ENCODE measurements at places on chromosomes 5 and 9.

DNA sequence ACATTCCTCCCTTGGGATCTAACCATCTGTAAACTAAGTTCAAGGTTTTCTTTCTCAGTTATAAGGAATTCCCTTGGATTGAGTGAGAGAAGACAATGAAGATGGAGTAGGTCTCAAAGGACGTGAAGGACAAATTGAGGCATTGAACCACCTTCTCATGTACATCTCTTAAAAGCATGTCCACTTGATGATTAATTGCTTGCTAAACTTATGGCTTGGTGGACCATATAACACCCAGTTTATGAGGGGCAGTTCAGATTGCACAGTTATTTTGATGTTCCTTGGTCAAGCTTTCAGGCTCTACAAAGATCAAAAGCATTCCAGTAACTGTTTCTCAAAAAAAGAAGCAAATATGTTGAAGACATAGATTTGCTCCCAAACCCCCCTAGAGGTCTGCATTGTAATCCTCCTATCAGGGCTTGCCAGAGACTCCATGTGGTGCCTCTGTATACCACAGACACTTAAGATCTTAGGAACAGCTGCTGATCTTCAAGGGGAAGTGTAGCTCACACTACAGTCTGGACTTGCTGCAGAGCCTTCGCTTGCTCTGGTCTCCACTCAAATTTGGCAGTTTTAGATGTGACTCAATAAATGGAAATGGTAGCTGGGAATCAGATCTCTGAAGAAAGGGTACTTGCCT lies 56.9 kb upstream of the ALDH1A1 start:
- DNase-seq = no peak

GRCh38 chr5:103461243-103461642 lies 101.3 kb downstream of the NUDT12 start:
- no peak for DNase-seq

- no peak for DNase-seq
These were observed 202.9 kb downstream of the NR2F1-AS1 start for GRCh38 chr5:93378073-93378472.

DNA sequence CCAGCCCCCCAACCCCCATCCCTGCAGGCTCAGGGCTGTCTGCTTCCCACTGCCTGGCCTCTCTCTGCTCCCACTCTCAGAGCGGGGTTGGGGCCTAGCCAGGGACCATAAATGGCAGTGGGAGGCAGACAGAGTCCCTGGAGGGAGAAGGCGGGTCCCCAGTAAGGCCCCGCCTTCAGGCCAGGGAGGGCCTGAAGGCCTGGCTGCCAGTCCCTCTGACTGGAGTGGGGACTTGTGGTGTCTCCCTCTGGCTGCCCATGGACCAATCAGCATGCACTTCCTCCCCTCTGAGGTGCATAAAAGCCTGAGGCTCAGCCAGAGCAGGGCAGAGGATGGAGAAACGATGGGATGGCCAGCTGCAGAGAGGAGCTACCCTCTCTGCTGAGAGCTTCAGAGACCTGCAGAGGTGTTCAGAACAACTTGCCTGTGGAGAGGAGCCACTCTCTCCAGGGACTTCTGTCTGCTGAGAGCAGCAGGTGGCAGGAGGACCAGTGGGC lies 2.7 kb upstream of the BTNL9 start:
- DNase-seq = no peak

DNA sequence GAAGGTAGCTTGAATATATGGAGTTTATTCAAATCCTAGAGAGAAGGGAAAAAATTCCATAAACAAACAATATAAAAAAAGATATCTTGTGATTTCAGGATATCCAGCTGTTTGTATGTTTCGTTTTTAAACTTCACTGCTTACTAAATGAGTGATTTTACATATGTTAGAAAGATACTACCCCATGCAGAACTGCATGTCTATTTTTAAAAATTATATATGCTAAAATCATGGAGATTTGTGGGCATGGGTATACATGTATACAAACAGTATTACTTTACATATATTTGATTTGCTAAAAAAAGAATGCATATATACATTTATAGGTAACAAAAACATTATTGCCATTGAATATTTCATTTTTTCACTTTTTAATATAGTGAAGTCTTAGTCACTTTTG lies 178.3 kb downstream of the KDM4C start:
- no peak for DNase-seq

DNA sequence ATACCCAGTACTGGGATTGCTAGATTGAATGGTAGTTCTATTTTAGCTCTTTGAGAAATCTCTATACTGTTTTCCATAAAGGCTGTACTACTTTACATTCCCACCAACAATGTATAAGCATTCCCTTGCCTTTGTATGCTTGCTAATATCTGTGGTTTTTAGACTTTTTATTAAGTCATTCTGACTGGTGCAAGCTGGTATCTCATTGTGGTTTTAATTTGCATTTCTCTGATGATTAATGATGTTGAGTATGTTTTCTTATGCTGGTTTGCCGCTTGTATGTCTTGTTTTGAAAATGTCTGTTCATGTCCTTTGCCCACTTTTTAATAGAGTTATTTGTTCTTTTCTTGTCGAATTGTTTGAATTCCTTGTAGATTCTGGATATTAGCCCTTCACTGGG lies 512.7 kb upstream of the PAPPA start:
- no peak for DNase-seq

GRCh38 chr9:113137196-113138168 lies 13.3 kb upstream of the SLC31A2 start:
- DNase-seq = no peak

GRCh38 chr9:20670395-20670794 lies 13.7 kb upstream of the FOCAD start:
- no peak for DNase-seq

DNA sequence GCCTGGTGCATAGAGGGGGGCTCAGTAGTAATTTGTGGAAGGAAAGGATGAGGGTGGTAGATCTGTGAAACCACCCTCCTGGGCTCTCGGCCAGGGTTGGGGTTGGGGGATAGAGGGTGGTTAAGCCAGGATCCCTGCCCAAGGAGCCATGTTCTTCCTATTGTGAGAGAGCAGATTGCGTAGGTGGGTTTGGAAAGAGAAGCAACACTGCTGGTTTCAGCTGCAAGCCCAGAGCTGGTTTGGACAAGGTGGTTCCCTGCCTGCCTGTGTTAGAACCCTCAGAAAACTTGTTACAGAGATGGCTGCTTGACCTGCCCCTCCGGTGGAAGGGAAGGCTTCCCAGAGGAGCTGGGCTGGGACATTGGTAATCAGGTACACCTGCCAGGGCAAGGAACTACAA lies 131.2 kb upstream of the HAND1 start:
- DNase-seq = no peak

- DNase-seq = no peak
These were observed 292.5 kb downstream of the PARP8 start for GRCh38 chr5:50958852-50959457.

- DNase-seq = no peak
These were observed 607.9 kb upstream of the TLE4 start for GRCh38 chr9:78963911-78964310.

- DNase-seq = no peak
These were observed 16.0 kb downstream of the ZNF462 start for GRCh38 chr9:106878934-106879333.

- no peak for DNase-seq
These were observed 479.8 kb downstream of the DIRAS2 start for GRCh38 chr9:90162819-90163218.

- no peak for DNase-seq
These were observed 182.2 kb downstream of the AUH start for GRCh38 chr9:91179237-91180138.

DNA sequence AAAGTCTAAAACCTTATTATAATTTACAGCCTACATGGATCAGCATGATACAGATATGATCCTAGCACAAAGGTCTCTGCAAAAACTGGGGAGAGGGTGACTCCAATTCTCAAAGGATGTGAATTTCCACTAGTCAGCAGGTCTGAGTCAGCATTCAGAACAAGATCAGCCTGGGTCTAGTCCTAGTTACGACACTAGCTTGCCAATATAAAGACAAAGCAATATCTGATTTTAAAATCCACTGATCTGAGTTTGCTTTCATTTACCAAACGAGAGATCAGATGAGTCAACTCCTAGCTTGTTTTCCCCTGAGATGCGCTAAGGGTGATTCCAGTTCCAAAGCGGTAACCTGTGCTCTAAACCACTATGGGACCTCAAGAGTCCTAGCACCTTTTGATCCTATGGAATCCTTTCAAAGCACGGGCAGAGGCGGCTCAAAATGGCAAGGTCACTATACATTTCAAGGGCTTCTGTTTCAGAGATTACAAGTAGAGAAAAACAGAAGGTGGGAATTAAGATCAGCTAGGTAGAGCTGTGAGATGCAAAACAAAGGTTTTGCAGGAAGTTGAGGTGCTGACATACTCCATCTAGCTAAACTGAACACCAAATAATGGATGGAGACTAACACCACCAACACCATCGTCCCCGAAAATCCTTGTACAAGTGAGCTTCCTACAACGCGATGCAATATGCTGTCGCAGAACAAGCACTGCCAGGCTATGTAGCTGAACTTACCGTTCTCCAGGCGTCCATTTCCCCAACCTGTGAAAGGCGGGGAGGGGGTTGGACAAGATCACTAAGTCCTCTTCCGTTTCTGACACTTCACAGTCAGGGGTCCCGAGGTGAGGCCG lies 906 bp downstream of the SLC25A51 start:
- DNase-seq = no peak

DNA sequence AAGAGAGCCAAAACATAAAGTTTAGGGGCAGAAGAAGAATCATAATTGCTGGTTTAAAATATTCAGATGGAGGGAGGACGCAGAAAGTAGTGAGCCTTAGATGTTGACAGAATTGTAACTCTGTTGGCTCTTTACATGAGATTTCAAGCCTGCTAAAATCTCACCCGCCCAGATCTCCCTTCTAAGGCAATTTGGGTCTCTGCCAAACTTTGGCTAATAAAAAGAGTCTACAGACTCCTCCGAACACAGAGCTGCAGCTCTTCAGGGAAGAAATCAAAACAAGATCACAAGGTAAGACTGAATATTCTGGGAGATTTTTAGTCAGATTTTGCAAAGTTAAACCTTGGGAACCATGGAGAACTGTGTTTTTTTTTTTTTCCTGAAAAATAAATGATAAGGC lies at the start of gene IL33:
Gene IL33 (plus strand): TSS at position 246 of the 400 bp plus-strand sequence. CDS start 25,888 bp downstream, outside the sequence.
- DNase-seq = no peak

DNA sequence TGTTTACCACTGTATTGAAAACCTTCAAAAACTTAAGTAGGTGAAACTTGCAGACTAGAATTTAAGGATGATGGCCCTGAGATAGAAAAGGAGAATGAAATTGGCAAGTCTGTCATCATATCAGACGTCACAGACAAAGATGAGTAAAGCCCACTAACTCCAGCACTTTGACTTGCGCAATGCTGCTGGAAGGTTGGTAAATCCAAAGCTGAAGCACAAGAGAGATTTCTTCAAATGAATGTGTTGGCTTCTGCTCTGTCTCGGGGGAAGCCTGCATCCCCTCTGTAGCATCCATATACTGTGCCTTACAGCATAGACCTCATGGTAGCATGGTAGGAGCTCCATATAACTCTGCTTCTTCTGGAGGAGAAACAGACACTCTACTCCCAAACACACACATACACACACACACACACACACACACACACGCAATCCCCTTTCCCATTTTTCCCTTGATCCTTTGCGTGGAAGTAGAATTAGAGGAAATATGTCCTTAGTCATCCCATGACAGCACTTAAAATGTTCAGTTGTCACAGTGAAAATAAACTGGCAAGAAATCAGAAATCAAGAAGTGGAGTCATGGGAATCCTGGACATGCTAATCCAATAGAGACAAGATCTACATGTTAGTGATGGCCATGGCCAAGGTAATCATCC lies 241.5 kb downstream of the NR3C1 start:
- DNase-seq = no peak

- DNase-seq = no peak
These were observed 70.2 kb upstream of the PLEKHG4B start for GRCh38 chr5:21654-22233.

- DNase-seq = no peak
These were observed 41.1 kb downstream of the NFX1 start for GRCh38 chr9:33331377-33331891.

DNA sequence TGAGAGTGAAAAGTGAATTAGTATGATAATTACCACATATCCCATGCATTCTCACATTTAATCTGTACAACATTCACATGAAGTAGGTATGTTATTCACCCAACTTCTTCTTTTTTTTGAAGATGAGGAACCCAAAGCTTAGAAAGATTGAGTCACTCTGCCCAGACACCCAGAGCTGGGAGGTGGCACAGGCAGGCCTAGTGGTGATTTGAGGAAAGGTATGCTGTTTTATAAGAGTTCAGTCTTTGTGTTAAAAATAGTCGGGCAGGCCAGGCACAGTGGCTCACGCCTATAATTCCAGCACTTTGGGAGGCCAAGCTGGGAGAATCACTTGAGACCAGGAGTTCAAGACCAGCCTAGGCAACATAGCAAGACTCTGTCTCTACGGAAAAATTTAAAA lies 285.3 kb downstream of the NR3C1 start:
- DNase-seq = no peak

- DNase-seq = no peak
These were observed 9.7 kb downstream of the RGMB start for GRCh38 chr5:98783051-98783649.

DNA sequence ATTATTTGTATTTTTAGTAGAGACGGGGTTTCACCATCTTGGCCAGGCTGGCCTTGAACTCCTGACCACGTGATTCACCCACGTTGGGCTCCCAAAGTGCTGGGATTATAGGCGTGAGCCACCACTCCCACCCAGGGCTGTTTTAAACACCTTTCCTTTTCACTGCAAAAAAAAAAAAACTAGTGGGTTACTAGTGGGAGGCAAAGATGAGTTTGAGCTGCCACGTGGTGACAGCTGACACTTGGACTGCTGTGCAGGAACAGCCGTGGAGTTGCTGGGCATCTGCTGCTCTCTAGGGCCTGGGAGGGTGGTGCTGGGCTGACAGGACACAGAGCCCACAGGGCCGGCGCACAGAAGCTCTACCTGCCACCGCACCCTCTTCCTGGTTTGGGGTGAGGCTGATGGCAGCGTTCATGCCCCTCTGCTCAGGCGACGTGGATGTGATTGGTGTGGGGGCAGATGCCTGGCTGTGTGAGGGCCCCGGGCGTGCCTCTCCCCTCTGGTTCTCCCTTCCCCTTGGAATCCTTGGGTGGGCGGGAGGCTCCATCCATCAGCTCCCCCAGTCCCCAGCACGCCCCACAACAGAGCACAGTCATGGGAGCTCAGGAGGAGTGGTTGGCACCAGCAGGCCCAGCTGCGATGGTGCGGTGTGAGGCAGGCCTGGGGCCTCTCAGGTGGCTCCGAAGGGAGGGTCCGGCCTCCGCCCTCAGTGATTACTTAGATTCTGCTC lies 16.9 kb downstream of the RABL6 start:
- no peak for DNase-seq

GRCh38 chr5:172945151-172945550 lies 14.1 kb upstream of the RPL26L1 start:
- DNase-seq = no peak

- peak; percentile 47 for DNase-seq
These were observed 44.3 kb upstream of the SARDH start for GRCh38 chr9:133782157-133783130.
